ENCODE measurements at places on chromosomes 2 and 18.

DNA sequence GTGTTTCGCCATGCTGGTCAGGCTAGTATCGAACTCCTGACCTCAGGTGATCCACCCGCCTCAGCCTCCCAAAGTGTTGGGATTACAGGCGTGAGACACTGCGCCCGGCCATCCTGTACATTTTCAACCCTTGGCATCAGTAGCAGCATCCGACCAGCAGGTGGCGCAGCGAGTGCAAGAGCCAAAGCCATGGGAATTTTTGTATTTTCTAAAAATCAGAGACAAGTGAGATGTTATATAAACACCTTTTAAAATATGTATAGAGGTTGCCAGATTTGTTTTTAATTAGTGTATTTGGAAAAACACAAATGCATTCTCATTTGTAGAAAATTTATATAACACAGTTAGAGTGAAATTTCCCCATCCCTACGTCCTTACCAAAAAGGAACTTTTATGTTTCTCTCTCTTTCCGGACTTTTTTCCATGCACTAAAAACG is 36.8 kb downstream of the MOGAT1 start:
- DNase-seq, result peak; percentile 42

DNA sequence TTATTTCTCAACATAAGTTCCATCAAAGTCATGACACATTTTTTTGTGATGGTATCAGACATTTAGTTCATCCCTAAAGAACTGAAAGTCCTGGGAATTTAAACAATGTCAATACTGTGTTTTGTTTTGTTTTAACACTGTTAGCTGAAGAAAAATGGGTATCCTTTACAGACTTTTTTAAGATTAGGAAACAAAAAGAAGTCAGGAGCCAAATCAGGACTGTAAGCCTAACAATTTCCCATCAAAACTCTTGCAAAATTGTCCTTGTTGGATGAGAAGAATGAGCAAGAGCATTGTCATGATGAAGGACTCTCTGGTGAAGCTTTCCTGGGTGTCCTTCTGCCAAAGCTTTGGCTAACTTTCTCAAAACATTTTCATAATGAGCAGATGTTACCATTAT is 69.4 kb downstream of the SRD5A2 start:
- no peak for DNase-seq

- DNase-seq, result peak; percentile 86
Observed at GRCh38 chr2:217652761-217653639, 349.8 kb downstream of the TNS1 start.

DNA sequence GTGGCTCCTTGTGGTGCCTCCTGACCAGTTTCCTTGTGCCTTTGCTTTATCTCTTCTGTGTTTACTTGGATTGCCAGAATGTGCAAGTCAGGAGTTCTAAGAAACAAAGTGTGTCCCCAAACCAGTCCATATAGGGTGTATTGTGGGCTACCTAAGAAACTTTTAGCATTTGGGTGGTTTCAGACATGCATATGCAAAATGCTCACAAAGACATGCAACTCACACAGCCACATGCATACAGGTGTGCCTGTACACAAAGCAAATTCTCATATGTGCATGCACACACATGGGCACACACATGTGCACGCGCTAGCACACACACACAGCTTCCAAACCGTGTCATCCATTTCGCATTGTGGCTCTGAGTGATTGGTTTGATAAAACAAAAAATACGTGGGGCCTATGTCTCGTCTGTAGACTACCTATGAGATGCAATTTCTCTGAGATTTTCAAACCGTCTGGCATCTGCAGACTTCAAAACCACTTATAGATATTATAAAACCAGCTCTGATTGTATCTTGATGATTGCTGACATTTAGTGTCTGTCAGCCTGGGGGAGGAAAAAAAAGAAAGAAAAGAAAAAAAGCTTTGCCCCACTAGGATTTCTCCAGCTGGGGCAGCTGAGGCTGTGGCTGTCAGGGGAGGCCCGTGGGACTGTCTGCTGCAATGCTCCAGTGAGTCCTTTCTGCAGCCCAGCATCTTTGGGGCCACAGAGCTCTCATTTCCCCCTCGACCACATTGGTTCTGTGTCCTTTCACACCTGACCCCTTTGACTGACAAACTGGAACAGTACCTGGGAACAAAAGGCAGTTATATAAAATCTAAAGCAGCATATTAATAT is 556.1 kb downstream of the CMPK2 start:
- no peak for DNase-seq

DNA sequence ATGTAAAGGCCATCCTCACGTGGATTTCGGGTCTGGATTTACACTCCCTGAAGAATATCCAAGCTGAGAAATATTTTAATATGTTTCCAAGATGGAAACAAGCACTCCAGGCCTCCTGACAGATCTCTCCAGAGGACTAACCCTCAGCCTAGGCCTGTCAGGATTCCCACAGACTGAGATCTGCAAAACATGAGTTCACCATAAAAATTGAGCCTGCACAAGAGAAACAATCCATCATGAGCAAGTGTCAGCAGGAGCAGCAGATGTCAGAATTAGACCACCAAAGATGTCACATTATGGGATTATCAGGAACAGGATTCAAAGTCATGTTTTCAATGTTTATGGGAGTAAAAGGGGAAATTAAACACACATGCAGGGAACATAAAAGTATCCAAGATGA is 191.3 kb downstream of the TFCP2L1 start:
- DNase-seq, result no peak

GRCh38 chr2:154331784-154332183 is 366.7 kb upstream of the KCNJ3 start:
- DNase-seq, result no peak

- DNase-seq, result no peak
Observed at GRCh38 chr2:152064001-152064400, 34.8 kb downstream of the CACNB4 start.
